ENCODE measurements at places on chromosomes 4 and X.

DNA sequence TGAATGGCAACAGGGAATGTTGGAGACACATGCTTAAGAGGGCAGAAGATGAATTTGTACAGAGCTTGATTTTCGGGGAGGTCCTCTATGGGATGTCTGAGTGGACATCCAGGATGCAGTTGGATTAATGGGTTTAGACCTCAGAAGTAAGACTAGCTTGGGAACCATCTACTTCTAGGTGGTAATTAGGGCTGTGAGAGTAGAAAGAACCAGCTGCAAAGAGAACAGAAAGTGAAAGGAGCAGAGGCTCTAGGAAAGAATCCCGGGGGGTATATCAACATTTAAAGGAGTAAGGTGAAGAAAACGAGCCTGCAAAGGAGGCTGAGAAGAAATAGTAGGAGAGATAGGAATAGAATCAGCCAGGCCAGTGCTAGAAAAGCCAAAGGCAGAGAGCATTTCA is 29.0 kb upstream of the NKRF start:
- no peak for DNase-seq

DNA sequence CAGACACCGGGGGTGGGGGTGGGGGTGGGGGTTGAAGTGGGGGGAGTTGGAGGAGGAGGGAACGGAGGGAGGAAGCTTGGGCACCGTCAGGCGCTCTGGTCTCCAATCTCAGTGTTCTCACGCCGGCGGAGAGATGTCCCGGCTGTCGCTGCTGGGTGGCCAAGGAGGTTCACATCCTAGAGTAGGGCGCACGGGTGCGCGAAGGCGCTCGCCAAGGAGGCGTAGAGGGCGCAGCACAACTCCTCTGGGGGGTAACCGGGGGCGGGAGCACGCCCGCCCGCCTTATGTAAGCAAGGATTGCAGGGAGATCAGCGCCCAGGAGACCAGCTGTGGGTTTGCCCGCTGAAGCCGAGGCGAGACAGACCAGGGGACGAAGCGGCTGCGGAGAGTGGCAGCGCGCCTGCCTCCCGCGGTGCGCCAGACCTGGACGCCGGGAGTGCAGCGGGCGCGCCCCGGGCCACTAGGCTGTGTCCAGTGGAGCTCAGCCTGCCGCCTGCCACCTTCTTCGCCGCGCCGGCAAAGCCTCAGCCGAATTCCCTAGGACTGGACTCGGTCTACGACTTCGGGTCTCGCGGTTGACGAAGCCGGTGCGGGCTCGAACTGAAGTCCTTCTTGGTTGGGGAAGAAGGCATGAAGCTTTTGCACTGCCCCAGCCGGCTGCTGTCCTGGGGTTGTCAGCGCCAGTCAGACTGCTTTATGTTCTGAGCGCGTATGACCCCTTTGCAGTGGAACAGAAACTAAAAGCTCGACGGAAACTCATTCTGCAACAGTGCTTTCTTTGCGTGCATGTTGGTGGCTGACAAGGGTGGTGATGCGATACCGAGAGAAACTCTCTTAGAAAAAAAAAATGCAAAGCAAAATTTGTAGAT is 707 bp upstream of the UNC5C start:
- no peak for DNase-seq

- no peak for DNase-seq
Observed at GRCh38 chrX:116241001-116241400, 70.5 kb downstream of the AGTR2 start.

DNA sequence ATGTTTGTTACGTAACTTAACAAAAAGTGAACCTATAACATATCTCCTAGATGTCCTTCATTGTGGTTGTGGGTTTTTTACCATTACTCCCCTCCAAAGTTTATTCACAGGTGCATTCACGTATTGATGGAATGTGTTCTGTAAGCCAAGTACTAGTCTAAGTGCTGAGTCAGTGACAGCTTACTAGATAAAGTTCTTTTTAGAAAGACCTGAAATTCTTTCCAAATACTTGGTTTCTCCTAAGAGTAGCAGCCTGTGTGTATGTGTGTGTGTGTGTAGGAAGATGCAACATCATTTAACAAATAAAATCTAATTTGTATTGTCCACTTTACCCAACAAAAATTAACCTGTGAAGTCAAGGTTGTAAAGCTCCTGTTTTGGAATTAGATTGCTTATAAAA is 22.1 kb downstream of the NAP1L5 start:
- DNase-seq: no peak

- no peak for DNase-seq
Observed at GRCh38 chr4:61223385-61223784, 23.3 kb downstream of the ADGRL3 start.

GRCh38 chr4:1577822-1578217 is 106.3 kb downstream of the FAM53A start:
- no peak for DNase-seq

DNA sequence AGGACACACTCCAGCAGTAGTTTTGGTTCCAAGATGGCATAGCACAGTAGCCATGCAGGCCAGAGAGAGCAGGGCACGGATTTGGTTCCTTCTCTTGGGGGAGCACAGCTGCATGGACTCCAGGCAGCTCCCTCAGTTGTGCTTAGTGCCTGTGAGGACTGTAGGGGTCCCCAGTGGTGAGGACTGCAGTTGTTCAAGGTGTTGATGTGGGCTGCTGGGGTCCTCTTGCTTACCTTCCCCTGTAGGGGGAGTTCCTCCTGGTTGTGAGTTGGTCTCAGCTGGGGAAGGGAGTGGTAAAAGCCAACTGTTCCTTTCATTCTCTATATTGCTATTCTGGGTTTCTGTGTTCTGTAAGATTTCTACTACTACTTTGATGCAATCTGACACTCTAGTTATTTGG is 606.5 kb downstream of the MAGEB5 start:
- no peak for DNase-seq

DNA sequence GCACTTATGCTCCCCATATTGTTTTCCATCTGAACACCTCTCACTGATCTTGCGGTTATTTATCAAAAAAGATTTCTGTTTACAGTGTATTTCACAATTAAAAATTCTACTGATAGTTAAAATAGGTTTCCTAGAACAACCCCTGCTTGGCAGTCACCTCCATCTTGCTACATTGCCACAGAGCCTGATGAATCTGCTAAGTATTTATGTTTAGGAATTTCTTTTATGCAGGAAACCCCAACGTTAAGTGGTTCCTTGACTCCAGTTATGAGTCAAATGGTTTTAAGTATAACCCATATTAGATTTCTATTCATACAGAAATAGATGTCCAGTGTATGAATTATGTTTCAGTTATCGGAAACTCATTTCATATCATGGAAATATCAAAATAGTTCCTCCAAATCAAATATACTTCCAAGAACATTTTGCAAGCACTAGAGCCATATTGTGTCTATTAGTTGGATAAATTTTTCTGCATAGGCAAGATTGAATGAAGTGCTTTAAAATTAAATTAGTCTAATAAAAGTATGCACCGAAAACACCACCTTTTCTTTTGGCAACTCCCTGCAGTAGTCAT is 20.6 kb downstream of the GALNT7 start:
- no peak for DNase-seq

GRCh38 chr4:146661367-146661766 is 22.7 kb downstream of the POU4F2 start:
- no peak for DNase-seq

GRCh38 chr4:148044089-148044911 is 312.4 kb downstream of the ARHGAP10 start:
- no peak for DNase-seq

GRCh38 chr4:183508697-183509335 is 4.0 kb downstream of the ING2 start:
- no peak for DNase-seq
